NCI-H526 treated with DMSO at 0.1 percent for 48 hours (cell line): ENCODE measurements at places on chromosomes 2 and 18.
A peak's percentile ranks its signal among the peaks of the same experiment; 100 is the strongest.

GRCh38 chr2:168169097-168169745 is 78.2 kb downstream of the STK39 start:
- DNase-seq, result no peak

DNA sequence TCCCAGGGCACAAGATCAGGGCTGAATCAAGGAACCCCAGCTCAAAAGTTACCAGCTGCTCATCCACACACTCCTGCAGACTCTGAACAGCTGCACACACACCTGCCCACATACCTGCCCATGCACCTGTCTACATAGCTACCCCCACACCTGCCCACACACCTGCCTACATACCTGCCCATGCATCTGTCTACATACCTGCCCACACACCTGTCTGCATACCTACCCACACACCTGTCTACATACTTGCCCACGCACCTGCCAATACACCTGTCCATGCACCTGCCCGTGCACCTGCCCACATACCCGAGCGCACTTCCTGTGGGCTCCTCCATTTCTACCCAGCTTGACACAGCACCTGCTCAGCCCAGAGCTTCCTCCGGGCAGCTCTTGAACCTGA is 122.8 kb upstream of the AGAP1 start:
- no peak for DNase-seq

- no peak for DNase-seq
Measured at GRCh38 chr2:30758191-30758651, 49.0 kb downstream of the CAPN13 start.

DNA sequence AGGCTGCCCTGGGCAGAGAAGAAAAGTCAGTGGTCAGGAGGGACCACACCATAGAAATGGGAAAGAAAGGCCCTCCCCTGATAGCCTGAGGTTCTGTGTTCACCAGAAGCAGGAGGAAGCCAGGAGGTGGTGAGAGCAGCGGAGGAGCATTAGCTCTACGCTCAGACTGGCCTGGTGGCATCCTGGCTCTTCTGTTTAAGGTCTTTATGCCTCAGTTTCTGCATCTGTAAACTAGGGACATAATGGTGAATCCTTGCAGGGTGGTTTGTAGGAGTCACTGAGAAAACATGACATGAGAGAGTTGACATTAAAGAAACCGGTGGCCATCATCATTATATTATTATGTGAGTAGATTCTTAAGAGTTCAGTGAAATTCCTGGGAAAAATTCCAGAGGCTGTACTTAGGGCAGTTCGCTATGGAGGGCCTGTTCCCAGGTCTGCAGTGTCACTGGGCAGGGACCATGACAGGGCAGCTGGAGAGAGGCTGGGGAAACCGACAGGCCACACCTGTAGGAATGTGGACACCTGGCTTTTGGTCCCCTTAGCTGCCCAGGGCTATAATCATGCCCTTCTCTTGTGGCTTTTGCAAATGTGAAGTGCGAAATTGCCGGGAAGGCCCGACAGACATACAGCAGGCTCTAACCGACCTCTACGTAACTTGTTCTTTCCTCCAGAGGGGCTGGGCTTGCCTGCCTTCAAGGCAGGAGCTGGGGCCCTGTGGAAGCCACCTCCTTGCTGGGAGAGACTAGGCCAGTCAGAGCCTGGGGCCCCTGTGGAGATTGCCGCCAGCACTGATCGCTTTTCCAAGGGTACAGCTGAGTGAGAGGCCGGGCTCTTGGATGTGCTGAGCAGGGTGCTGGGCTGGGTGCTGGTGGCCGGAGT is 31.0 kb downstream of the GLI2 start:
- DNase-seq, result no peak

DNA sequence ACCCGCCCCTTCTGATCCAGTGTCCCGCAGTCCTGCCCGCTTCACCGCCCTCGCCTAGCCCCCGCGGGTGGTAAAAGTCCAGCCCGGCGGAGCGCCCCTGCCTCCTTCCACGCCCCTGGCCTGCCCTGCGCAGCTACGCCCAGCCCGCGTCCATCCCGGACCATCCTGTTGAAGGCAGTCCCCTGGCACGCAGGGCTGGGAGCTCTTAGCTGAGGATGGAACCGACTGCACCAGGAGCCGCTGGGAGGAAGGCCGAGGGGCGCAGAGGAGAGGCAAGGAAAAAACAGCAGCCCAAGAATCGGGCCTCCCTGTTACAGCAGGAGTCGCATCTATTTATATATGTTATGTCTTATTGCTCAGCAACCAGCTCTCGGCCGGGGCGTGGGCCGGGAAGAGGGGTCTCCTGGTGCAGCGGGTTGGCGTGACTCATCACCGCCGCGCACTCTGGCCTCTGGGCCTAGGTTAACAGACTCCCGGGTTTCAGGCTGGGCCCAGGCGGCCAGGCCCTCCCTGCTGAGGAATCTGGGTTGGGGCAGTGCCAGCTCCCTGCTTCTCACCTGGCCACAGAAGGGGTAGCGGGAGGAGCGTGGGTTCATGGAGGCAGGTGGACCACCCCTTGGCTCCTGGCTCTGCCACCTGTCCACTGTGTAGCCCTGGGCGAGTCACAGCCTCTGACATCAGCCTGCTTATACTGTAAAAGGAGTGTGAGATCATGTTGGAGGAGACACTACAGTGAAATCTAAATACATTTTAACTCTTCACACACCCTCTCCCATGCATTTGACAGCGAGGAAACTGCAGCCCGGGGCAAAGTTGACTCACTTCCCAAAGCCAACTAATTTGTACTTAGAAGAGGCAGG is 13.4 kb upstream of the MAP3K2 start:
- no peak for DNase-seq

DNA sequence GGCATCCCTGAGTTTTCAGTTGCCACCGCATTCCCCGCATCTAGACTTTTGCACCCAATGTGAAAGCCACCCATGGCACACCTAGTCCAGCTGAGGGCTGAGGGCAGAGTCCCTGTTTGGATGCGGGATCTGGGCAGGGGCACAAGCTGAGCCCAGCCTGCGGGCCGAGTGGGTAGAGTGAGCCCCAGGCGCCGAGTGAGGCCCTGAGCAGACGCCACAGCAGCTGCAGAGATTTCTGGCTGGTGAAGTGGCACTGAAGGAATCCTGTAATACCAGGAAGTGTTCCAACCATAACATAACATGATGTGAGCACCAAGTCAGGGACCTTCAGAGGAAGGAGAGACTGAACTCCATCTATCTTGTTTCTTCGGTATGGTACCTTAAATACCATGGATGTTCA is 27.7 kb upstream of the FRZB start:
- DNase-seq, result no peak

GRCh38 chr2:160228141-160228917 is 28.3 kb upstream of the ITGB6 start:
- no peak for DNase-seq

DNA sequence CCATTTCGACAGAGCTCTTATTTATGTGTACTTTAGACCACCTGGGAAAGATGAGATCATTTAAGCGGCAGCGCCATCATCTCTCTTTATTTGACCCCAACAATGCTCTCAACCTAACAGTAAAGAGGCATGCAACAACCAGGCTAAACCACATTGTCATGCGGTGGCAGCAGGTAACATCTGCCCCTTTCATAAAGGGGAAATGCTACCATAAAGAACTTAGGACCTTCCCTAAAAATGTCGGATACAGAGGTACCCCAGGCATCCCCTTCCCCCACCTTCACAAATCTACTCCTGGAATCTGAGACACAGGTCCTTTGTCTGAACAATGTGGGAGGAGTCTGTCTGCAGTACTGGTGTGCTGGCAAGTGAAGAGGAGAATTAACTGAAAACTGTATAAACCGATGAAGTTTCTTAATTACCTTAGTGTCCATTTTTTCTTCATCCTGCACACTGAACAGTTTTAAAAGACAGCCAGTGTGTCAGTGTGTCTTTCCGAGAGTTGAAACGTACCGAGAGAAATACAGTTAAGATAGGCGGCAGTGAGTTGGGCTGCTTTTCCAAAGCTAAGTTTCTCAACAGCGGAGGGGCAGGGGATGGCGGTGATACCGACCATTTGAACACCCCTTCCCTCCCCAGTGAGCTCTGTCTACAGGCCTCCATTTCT is 1.9 kb downstream of the MEX3C start:
- DNase-seq, result peak; percentile 77

DNA sequence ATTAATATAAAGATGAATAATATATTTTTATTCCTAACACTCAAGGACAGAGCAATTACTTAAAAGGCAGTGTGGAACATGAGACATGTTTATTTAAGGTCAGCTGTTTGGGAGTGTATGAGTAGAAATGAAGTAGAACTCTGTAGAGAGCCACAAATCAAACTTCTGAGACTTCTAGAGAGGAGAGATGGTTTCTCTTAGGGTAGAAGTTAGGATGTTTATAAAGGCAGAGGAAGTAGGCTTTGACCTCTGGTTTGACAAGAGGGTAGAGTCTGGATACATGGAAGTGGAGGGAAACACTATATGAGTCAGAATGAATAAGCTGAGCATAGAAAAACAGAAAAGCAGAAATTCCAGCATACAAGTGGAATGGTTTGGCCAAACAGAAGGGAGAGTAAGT is 262.1 kb upstream of the KLHL14 start:
- DNase-seq, result no peak

DNA sequence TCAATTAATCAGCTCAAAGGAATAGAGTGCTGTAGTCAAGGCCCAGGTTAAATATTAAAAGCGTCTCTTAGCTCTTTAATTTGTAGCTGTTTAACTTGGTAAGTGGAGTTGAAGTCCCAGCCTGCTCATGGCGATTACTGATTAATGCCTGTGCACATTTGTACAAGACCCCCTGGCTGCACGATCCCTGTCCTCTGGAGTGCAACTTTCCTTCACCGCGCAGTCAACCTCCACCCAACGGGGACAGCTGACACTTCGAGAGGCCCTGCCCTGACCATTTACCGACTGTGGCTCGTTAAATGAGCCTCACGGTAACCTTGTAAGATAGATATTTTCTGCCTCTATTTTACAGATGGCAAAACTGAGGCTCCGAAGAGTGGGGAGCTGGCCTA is 5.5 kb upstream of the CYS1 start:
- DNase-seq, result no peak

DNA sequence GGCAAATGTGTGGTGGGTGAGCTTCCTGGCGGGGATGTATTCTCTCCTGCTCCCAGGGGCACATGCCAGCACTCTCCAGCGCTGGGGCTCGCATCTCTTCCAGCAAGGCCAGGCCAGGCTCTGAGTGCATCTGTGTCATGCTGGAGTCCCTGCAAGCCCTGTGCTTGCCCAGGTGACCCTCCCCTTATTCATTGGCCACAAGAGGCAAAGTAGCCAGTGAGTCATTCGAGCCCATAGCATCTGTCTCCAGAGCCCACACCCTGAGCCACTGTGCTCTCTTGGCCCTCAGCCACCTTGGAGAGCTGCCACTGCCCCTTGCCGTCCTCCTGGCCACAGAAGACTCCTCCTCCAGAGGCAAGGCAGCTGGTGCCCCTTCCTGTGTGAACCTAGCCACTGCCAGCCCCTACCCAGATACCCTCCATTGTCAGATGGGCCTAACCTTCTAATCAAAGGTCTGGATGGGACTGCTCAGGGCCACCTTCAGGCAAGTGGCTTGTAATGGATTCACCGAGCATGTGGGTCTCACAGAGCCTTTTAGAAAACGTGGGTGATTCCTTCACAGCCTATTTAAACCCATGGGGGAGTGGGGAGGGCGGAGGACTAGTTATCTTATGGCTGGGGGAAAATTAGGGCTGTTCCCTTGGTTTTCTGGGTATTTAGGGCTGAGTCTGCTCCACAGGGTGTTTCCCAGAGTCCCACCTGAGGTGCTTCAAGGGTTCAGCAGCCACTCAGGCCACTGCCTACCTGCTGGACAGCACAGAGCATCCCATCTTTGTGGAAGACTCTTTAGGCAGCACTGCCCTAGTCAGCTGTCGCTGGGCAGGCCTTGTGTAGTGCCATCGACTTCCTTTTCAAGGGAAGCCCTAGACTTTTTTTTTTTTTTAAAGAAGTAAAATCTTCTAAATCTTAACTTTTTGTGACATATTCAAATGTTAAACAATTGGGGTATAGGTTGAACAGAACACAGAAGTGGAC is 137.4 kb downstream of the ACOXL start:
- DNase-seq, result no peak

- no peak for DNase-seq
Measured at GRCh38 chr2:38653715-38654527, 12.0 kb upstream of the GALM start.

DNA sequence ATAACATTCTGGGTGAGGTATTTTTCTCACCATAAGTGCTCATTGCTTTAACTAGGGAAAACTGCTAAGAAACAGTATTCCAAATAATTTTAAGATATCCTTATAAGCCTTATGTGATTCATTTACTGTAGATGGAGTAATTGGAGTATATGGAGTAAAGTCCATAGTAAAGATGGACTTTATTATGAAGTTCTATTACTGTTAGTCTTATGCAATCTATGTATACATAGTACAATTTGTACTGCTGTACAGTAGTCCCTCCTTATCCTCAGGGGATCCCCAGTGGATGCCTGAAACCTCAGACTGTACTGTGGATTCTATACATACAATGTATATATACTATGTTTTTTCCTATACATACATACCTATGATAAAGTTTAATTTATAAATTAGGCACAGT is 41.1 kb upstream of the OTX1 start:
- DNase-seq, result no peak

GRCh38 chr2:88221365-88221942 is 51.3 kb downstream of the THNSL2 start:
- DNase-seq, result no peak
